ENCODE measurements at places on chromosomes 3 and 15.

DNA sequence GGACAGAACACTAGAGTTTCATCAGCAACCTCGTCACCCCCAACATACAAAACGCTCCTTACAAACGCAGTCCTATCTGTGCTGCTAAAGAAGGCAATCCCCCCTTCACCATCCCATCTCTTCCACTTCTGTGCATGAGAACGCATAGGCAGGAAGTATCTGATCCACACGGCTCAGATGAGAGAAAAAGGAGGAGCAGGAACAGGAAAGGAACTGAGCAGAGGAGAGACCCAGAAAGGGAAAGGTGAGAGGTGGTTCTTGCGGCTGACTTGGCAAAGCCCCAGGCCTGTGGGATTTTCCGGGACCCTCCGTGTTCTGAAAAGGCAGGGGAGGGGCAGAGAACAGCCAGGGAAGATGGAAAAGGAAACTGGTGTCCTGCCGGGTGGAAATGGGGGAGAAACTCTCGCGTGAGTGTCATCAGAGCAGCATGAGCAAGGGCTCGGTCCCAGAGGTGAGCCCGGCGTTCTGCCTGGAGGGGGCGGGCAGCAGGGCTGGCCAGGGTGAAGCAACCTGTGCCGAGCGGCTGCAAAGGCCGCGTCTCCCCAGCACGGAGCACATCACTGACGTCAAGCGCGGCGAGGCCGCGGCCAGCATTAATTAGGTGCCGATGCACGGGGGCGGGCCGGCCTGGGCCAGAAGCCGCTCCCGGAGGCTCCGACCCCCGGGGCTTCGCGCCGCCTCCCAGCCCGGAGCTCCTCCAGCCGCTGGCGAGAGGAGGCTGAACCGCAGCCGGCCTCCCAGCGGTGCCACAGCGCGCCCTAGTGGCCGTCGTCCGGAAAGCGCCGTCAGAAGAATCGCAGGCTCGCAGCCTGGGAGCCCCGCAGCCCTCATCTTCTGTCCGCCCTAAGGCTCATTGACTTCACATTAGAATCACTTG is 35.8 kb downstream of the CPN2 start:
- peak; percentile 94 for DNase-seq

DNA sequence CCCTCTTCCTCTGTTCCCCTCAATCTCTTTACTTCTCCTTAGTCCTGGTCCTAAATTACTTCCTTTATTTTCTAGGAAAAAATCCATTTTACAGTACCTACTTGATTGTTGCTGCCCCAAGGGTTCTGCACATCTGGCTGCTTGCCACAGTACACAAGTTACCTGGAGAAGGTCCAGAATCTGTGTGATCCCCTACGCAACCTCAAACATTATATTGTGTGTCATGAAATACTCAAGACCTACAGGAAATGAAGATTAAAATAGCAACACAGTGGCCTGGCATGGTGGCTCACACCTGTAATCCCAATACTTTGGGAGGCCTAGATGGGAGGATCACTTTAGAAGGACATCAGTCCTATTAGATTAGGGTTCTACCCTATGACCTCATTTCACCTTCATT is 48.7 kb downstream of the PRKAR2A start:
- DNase-seq: no peak

- no peak for DNase-seq
Observed at GRCh38 chr15:75713338-75713895, 769 bp upstream of the CSPG4 start.

DNA sequence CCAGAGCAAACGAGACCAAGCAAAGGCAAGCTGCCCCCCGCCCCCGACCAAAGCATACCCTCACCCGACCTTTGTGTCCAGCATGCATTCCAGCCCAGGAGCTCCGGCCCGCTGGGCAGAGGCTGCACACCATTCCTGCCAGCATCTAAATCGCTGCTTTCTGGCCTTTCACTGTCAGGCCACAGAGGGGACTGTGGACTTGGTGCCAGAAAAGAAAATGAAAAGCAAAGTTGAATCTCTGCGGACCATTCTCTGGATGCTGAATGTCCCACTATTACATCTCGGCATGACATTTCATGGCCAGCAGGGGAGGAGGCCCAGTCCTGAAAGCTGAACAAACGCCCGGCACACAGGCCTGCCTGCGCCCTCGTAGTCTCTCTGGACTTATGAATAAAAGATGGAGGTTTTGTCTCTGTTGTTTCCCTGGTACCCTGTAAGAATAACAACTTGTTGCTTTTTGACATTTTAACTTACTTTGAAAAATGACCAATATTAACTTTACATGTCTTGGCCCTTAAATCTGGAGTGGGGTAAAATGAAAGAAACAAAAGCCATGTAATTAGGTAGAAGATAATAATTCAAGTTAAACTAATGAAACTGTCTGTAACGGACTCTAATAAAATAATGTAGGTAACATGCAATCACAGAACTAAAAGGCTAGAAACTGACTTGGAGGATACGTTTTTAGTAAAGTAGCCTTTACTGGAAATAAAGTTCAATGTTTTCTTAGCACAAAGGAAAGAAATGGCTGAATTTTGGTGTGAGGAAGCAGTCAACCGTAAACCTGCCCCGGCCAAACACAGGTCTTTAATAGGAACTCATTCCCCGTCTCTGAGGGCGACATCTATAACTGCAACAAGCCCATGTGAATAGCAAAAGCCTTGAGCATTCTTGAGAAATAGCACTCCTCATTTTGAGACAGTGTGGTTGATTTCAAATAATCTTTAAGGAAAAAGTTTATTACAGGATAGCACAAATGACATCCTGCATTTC is 12.7 kb downstream of the IL17RD start:
- DNase-seq: no peak

- DNase-seq: no peak
Observed at GRCh38 chr3:107683447-107683846, 160.7 kb downstream of the BBX start.

DNA sequence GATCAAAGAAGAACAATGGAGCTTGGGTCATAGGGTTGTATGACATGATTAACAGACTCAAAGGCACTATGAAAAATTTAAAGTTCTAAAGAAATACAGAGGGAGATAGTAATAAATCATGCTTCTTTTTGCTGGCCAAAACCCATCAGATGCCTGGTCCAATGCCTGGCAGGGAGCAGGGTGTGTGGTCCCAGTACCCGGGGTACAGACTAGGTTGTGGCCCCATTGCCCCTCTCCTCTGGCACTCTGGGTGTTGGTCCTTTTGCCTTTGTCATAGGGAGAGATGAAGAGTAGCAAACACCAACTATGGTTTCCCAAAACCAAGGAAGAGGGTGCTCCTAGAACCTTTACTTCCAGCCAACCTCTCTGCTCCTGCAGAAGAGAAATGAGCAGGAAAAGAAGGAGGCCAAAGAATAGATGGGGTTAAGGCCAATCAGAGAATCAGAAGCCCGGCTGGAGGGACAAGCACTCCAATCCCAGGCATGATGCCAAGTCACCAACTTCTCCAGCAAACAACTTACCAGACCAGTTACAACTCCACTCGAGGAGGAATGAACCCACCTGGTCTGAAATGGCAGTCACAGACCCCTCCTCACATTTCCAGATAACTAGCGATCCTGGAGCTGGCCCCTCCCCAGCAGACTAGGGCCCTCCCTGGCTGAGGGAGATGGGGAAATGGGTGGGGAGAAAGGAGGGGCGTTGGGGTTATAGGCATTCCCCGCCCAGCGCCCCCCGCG is 1.8 kb downstream of the IGDCC3 start:
- no peak for DNase-seq

GRCh38 chr3:168574455-168575158 is 478.9 kb upstream of the GOLIM4 start:
- DNase-seq: no peak

DNA sequence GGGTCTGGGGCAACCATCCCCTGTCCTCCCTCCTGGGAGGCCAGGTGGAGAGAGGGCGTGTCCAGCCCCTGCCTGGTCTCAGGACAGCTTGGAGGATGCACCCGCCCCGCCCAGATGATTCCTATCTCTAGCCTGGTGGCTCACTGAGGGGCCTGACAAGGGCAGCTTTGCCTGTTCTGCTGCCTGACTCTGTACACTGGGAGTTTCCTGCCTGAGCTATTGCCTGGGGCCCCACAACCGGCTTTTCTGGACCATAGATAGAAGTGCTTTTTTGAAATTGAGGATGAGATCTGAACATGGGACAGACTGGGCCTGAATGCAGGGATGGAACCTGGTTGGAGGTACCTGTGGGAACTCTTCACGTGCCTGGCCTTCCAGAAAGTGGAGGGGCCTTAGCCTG is 751 bp upstream of the PLA2G4E start:
- no peak for DNase-seq

DNA sequence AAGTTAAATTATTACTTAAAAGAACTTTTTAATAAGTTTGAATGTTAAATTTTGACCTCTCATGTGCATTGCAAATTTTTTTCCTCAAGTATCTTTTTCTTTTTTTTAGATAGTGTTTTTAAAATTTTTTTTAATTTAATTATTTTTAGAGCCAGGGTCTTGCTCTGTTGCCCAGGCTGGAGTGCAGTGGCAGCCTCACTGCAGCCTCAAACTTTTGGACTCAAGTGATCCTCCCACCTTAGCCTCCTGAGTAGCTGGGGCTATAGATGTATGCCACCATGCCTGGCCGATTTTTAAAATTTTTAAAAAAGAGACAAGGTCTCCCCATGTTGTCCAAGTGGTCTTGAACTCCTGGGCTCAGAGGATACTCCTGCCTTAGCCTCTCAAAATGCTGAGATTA is 14.4 kb downstream of the PDE8A start:
- DNase-seq: no peak

DNA sequence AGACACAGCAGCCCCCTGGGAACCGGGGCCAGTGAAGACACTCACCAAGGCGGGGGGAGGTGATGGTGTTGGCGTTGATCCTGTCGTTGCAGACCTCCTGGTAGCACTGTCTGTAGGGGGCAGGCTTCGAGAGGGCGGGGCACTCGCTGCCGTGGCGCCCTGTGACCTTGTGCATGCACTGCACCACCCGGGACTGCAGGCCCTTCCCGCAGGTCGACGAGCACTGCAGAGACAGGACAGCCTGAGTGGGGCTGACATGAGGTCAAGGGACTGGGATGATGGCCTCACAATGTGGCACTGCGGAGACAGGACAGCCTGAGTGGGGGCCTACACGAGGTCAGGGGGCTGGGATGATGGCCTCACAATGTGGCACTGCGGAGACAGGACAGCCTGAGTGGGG is 242.8 kb upstream of the LYSMD4 start:
- no peak for DNase-seq

DNA sequence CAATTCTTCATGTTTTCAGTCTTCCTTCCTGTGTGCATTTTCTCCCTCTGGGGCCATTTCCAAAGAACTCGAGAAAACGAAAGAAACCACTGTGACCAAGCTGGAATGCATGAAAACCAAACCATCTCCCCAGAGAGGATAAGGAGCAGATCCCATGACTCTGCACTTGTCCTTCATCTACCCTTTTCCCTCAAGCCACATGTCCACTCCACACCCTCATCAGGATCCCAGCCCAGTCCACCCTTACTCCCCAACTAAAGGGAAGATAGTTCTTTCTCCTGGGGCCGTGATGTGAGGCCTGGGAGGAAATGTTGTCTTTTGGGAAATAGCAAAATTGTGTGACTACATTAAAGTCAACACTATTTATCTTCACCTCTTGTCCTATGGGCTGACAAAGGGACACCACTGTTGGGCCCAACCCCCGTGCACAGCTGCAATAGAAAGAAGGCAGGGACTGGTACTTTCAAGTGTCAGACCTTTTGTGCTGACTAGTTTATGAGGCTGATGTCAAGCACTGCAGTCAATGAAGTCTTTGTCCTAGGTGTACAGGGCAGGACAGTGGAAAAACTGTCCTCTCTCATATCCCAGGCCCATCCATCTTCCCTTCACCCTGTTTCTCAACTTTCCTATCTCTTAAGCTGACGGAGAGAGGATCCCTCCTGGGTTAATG is 487.1 kb upstream of the NR2F2 start:
- DNase-seq: no peak
